ENCODE measurements at places on chromosomes 11 and 22.
A peak's percentile ranks its signal among the peaks of the same experiment; 100 is the strongest.

DNA sequence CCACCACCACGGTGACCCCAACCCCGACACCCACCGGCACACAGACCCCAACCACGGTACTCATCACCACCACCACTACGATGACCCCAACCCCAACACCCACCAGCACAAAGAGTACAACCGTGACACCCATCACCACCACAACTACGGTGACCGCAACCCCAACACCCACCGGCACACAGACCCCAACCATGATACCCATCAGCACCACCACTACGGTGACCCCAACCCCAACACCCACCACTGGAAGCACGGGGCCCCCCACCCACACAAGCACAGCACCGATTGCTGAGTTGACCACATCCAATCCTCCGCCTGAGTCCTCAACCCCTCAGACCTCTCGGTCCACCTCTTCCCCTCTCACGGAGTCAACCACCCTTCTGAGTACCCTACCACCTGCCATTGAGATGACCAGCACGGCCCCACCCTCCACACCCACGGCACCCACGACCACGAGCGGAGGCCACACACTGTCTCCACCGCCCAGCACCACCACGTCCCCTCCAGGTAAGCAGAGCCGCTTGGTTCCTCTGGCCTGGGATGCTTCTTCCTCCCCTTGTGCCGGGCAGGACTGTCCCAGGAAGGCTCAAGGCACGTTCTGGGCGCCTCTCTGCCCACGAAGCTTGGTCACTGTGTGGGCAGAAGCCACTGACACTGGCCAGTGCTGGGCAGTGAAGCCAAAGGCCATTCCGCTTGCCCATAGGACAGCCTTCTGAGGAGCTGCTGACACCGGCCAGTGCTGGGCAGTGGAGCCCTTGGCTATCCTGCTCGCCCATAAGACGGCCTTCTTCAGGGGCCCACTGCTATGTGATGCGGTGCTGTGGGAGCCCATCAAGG, 25.1 kb downstream of the MUC2 start:
- DNase-seq, result no peak

GRCh38 chr11:66361502-66361941, 10.0 kb downstream of the SLC29A2 start:
- DNase-seq, result no peak

DNA sequence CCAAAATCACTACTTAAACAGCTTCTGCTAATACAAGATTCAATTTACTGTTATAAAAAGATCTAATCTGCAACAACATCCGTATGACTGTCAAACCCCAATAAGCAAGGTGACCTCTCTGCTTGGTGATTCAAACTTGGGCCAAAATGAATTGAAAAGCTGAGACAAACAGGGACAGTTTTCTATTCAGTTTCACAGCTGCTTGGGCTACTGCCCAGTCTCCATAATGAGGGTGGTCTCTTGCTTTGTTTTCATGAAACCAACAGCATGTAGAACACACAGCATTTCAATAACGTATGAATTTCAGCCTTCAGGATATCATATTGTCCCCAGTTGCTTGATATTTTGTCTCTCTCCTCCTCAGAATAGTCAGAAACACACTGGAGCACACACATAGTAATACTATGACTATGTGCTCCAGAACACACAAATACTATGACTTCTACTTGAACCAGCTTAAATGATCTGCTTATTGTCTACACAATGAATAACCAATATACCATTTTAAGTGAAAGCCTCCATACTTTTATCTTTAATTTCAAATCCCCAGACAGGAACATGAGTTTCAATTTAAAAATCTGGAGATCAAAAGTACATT, 285.0 kb downstream of the TTC28 start:
- DNase-seq, result no peak

DNA sequence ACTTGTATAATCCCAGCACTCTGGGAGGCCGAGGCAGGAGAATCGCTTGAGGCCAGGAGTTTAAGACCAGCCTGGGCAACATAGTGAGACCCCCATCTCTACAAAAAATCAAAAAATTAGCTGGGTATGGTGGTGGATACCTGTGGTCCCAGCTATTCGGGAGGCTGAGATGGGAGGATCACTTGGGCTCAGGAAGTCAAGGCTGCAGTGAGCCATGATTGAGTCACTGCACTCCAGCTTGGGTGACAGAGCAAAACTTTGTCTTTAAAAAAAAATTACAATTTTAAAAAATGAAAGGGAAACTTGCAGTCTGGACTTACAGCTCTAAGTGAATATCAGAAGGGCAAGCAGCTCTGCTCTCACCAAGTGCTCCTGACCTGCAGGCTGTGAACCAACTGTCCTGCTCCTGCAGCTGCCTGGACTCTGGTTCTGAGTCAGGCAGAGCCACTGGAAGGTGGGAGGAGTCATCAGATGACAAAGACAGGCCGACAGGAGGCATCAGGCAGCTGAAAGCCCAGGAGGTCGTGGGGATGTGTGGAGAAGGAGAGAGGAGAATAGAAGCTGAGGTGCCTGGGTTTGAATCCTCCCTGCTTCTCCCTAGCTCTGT, 9.6 kb downstream of the SMTNL1 start:
- peak; percentile 41 for DNase-seq

GRCh38 chr11:35618497-35619115, 346 bp downstream of the FJX1 start:
- DNase-seq, result peak; percentile 46

GRCh38 chr22:20427104-20427944, 10.3 kb downstream of the SCARF2 start:
- DNase-seq, result no peak

- DNase-seq, result no peak
Observed at GRCh38 chr11:27115051-27115650, 74.5 kb downstream of the BBOX1 start.

DNA sequence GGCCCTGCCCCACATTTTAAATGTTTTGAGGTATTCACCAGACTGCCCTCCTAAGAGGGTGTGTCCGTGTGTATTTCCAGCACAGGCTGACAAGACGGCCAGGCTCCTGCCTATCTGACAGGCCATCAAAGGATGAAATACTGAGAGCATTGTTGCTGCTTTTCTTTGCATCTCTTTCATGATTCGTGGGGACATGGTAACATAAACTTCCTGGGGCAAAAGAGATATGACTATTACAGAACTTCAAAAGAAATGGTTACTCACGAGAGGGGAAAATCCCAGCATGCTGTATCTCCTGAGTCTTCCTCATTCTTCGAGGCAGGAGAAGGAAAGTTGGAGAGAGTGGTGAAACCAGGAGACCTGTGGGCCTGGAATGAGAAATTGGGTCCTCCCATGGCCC, 10.3 kb upstream of the BIK start:
- no peak for DNase-seq

DNA sequence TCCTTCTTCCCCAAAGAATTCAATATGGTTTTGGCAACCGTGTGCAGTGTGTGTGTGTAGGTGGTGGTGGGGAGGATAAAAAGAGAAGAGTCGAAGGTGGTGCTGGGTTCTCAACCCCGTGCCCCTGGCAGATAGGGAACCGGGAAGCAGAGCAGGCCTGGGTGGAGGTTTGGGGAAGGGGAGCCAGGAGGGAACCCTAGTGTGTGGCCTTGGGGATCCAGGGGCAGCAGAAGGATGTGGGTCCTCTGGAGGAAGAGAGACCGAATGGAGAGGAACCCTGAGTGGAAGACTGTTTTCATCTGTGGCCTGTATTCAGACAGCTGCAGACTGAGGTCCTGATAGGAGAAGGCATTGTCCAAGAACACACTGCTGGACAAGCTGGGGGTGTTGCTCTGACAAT, 73.3 kb upstream of the B3GAT1 start:
- no peak for DNase-seq

DNA sequence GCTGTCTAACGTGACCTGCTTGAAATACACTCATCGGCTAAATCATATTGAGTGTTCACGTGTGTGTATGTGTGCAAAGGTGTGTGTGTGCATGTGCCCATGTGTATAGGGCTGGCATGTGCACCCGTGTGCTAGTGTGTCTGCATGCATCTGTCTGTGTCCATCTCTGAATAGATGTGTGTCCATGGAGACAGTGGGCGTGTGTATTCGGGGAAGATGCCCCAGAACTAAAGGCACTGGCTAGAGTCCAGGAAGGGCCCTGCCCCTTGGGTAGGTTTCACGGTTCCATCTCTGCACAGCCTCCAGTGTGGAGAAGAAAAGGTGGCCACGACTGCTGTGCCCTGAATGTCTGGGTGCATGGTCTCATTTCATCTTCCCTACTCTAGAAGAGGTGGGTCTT, 220.3 kb downstream of the MN1 start:
- DNase-seq, result no peak

GRCh38 chr22:37285937-37286336, 3.6 kb downstream of the CYTH4 start:
- no peak for DNase-seq

- DNase-seq, result no peak
Observed at GRCh38 chr11:110962921-110963320, 250.7 kb upstream of the ARHGAP20 start.

- peak; percentile 66 for DNase-seq
Observed at GRCh38 chr11:32435152-32435480, 223 bp downstream of the WT1 start.

- DNase-seq, result no peak
Observed at GRCh38 chr11:41400124-41400523, 59.3 kb downstream of the LRRC4C start.

DNA sequence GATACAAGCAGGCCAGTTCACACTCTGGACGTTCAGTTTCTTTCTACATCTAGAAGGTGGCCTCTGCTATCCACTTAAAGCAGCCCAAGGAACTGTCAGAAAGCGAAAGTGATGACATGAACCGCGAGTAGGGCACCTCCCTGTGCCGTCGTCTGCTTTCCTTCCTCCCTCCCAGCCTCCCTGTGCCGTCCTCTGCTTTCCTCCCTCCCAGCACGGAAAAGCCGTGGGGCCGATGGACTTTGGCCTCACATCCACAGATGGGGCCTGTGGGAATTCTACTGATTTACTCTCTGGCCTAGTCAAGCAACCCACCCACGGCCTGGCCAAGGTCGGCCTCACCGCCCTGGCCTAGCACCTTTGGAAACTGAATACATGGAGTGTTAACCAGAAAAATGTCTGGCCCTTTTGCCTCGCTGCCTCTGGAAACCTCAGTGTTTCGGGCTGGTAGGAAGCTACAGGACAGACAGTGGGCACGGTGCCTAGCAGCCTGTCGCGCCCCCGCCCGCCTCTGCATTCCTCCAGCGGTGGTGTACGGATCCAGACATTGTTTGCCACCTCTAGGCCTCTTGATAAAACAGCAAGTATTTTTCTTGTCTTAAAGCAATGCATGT, 14.2 kb downstream of the PEX26 start:
- DNase-seq, result peak; percentile 88

GRCh38 chr11:65489706-65490320, 9.0 kb upstream of the MALAT1 start:
- peak; percentile 60 for DNase-seq

DNA sequence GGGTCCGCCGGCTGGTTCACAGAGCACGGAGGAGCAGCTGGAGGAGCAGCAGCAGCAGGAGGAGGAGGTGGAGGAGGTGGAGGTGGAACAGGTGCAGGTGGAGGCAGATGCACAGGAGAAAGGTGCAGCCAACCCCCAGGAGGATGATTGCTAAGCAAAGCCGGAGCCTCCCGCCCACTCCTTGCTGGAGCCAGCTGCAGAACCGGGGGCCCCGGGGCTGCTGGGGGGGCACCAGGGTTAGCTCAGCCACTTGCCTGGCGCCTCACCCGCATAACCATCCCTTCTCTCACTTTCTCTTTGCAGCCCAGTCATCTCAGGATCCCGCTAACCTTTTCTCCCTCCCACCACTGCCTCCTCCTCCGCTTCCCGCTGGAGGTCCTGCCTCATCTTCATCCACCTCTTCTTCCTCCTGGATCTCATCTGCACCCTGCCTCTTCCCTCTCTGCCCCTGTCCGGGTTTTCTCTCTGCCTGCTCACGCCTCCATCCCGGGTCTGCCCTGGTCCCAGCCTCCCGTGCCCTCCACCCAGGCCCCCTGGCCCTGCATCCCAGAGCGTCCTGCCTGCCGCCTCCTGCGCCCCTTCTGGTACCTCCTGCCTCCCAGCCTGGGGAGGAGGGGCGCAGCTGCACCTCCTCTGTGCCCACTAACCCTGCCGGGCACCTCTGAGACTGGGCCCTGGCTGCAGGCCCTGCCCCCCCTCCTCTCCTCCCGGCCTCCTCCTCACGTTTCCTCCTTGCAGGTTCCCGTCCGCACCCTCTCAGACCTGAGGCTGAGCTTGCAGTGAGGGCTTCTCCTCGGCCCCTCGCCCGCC, 9.5 kb downstream of the KCTD17 start:
- no peak for DNase-seq

DNA sequence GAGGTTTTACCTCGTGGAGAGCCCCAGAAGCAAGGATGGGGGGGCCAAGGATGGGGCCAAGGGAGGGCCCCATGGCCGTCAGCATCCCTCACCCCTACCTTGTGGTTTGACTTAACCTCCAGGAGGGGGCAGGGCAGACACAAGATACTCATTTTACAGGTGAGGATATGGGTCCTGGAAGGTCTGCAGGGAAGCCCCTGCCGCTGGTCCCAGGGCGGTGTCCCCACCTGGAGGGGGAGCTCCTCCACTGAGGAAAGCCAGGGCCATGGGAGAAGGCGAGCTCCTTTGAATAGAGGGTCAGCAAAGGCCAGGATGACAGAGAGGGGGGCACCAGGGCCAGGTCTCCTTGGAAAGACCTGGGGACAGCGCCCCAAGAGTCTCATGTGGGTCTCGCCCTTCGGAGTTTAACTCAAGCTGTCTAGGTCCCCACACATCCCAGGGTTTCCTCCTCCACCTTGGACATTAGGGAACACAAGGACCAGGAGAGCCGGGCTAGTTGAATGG, 5.9 kb upstream of the ADORA2A start:
- no peak for DNase-seq

DNA sequence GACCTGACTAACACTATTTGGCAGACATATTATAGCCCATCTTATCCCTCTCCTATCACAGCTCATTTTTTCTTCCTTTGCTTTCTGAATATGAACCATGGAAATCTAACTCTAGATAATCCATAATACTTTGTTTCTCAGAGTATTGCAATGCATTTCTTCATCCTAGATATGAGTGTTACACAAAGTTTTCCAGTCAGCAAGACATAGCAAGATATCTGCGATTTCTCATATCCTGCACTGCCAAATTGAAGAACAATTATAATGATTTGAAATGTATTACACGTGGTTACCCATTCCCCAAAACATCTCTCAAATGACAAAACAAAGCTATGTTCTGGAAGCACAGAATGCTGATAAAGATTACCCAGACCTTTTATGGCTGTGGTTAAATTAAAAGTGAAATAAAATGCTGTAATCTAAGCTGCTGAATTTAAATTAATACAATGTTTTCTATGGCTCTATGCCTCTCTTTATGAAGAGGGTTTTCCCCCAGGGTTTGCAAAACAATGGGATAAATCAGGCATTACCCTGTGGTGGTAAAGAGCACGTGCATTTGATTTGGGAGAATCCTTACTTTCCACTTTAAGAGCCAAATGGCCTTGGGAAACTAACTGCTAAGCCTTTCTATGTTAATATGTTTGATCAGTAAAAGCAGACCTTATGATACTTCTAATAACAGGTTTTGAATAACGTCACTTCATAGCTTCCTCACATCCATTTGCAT, 1291.0 kb upstream of the CNTN5 start:
- peak; percentile 94 for DNase-seq

DNA sequence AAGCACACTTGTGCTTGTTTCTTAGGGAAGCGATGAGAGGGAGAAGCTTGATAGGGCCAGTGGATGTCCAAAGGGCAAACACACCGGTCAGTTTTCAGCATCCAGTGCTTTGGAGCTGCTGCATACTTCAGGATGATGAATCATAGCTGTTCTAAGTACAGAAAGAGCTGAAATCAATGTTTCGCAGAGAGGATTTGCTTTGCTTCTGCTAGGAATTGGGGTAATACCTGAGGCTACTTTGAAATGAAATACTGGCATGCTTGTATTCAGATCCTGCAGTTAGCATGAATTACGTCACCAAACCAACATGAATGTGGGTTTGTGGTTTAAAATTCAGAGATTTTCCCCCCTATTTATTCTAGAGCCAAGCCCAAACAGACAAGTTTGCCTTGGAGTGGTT, 41.7 kb upstream of the SC5D start:
- no peak for DNase-seq

All from fibroblast of pulmonary artery (primary cell).